ENCODE measurements at places on chromosomes 12 and 14. TPM values are rescaled to one million over a fixed set of nuclear protein-coding genes. Genes with fewer than 3 reads are reported as not detected.

Gene CPNE6
- 10.8 TPM for total RNA-seq

Gene ZDHHC22
- total RNA-seq = 12.0 TPM

Gene BICDL1
- 25.4 TPM for total RNA-seq

Gene WIF1
- total RNA-seq = 4.1 TPM

Gene LRIG3
- total RNA-seq = 12.3 TPM

Gene SPX
- total RNA-seq = 0.16 TPM
